Progenitor cell of endocrine pancreas (in vitro differentiated cells): ENCODE measurements at places on chromosomes 13 and 19.

- no peak for DNase-seq
Measured at GRCh38 chr13:41470196-41470595, 12.8 kb downstream of the RGCC start.

DNA sequence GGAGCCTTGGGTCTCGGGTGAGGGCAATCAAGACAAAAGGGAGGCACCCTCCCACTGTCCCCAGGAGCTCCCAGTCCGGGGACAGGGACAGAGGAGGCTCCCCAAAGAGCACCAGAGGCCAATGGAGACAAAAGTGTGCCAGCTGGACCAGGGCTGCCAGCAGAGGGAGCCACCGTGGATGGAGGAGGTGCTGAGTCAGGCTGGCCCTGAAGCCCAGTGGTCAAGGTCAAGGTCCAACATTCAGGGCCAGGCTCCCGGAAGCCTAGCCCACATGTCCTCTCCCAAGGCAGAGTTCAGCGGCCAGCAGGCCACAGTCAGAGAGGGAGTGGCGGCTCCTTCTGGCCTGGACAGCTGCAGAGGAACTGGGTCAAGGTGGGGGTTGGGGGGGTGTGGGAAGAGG, 8.4 kb downstream of the COL5A3 start:
- no peak for DNase-seq

DNA sequence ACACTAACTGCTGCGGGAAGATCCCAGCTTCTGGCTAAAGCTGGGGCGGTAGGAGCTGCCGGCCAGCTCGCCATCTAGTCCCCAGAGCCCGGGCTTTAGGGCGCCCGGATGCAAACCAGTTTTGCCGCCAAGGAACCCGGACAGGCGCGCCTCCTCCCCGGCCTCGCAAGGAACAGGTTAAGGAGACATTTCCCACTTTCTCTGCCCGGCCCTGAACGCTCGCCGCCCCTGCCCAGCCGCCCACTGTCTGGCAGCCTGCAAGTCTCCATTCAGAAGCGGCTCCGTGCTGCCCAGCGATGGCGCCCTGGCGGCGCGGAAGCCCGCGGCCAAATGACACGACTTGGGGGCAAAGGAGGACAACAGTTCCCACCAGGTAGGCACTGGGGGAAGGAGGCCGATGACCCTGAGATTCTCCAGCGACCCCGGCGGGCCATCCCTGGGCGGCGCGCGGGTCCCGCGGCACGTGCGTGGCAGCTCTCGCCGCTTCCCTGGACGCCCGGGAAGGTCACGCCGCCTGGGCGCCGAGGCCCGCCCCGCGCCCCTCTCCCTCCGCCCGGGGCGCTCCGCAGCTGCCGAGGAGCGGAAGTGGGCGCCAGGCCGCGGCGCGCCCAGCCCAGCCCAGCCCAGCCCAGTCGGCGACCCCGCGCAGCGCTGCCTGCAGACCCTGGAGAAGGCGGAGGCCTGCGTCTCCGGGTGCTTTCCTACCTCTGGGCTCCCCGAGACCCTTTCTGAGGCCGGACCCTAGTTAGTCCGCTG, 42.2 kb upstream of the HNRNPA1L2 start:
- peak; percentile 54 for DNase-seq

DNA sequence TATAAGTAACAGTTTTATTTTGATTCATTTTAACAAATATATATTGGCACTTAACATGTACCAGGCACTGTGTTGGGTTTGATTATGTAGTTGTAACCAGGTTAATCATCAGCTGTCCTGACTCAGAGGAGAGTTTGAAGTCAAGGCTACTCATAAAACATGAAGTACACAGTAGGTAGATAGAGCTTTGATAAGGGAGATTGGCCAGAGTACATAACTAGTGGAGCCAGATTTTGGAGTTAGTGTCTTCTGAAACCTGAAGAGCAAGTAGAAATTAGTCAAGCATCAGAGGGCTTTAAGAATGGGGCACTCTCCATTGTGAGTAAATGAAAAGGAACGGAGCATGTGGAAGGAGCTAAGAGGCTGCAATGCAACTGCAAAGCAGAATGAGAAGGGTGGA, 333.9 kb downstream of the RFC3 start:
- DNase-seq: no peak

- DNase-seq: no peak
Measured at GRCh38 chr19:543910-544608, at the start of gene GZMM. GZMM (plus strand) TSS chr19:544053; CDS start chr19:544072, 19 bp downstream.

DNA sequence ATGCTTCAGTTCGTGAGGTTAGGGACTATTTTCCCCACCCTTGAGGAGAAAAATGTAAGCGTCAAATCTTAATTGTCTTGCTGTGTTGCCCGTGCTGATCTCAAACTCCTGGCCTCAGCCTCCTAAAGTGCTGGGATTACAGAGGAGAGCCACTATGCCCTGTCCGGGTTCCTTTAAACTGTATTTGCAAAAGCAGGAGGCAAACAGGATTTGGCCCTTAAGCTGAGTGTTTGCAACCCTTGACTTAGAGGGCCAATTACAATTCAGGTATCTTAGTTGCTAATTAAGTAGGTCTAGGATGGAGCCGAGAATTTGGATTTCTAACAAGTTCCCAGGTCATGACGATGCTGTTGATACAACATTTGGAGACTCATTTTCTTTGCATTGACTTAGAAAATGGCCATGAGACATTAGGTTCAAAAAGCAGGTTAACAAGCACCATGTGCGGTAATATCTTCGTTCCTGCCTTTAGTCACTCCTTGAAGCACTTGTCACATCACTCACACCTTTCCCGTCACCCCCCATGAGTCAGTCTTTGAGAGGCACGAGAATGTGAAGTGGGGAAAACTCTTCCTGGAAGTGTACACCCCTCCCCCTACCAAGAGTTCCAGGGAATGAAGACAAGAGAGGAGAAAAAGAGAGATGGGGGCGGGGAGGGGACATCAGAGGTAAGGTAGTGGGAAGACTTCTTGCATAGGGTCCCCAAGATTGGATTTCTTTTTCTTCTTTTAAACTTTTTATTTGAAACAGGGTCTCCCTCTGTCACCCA, 2.6 kb downstream of the NAPSA start:
- DNase-seq: no peak

DNA sequence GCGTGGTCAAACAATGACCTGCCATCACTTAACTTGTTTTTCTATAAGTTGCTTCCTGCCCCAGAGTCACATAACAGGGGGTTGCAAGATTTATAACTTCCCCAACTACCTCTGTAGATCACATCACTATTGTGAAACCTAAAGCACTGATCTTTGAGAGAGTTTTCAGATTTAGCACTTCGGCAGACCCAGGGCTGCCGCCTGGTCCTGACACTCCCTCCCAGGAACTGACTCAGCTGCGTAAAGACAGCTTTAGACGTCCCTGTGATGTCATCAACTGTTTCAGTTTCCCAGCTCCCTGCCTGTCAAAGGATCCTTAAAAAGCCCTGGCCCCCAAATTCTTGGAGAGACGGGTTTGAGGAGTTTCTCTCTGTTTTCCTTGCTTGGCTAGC, 33.3 kb downstream of the IGFL2 start:
- DNase-seq: no peak

- DNase-seq: no peak
Measured at GRCh38 chr13:76035711-76036110, 399.6 kb downstream of the LMO7 start.

DNA sequence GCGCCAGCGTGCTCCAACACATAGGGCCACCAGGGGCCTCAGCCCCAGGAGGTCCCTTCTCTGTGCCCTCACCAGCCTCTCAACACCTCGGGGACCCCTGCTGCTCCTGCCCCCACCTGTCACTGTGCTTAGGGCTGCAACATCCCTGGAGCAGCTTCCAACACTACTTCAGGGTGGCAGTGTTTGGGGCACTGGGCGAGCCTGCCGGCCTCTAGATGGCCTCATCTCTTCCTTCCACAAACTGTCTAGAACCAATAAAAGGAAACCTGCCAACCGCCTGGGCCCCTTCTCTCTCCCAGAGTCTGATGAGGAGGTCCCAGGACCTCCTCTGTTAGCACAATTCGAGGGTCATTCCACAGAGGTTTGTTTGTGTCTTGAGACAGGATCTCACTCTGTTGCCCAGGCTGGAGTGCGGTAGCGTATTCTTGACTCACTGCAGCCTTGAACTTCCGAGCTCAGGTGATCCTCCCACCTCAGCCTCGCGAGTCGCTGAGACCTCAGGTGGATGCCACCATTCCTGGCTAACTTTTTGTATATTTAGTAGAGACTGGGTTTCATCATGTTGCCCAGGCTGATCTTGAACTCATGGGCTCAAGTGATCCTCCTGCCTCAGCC, 10.1 kb upstream of the SHD start:
- DNase-seq: no peak

DNA sequence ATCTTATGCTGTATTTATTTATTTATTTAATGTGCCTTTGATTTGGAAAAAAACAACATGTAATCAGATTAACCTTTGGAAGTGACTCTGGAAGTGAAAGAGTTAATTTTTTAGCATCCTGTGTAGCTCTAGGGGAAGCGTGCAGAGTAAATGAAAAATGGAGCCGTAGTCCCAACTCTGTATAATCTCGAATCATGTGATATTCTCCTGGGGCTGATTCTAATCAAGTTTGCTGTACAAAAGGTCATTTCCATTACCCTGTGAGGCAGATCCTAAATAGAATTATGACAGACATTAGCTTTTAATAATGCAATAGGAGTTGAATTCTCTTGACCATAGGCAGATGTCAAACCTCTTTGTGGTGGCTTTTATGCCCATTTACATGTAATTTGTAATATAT, 238.6 kb upstream of the CSNK1A1L start:
- no peak for DNase-seq

GRCh38 chr13:40590112-40590862, 76.2 kb downstream of the FOXO1 start:
- no peak for DNase-seq

DNA sequence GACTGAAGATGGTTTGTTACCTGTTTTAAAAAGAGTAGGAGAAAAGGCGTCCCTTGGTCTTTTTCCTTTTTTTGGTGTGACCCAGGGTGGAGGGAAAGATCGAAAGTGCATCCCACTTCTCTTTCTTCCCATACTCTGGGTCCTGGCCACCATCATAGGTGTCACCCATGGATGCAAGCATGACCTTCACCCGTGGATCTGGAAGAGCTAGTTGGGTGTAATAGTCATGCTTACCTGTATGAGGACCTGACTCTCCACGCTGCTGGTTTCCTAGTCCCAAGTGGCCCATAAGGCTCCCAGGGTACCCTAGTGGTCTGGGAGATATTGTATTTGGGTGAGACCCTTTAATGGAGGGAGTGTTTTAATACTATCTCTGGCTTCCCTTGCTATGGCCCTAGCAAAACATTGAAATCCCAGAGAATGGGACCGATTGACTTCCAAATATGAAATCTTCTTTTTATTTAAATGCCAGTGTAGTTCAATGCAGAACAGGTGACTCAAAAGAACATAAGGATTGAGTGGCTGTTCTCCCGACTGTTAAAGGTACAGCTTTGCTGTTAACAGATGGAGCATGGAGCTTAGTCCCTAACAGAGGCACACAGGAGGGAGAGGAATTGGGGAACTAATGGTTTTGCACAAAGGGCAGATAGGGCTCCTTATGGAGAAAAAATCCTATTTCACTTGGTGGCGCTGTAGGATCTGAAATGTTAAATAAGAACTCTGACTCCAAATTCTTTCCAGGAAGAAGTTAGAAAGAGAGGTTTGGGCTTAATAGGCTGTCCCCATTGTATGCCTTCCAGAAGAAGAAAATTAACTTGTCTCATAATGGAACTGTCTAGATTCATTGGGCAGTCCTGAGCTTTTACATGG, 7.0 kb upstream of the ZNF550 start:
- DNase-seq: no peak

GRCh38 chr13:95245071-95245470, 56.2 kb downstream of the ABCC4 start:
- no peak for DNase-seq

- DNase-seq: no peak
Measured at GRCh38 chr13:105282406-105283285, 1252.8 kb downstream of the EFNB2 start.
